ENCODE measurements at places on chromosomes 2 and 18. TPM values are rescaled to one million over a fixed set of nuclear protein-coding genes. Genes with fewer than 3 reads are reported as not detected.

The SERPINB12 gene
- not detected for polyA plus RNA-seq

GRCh38 chr18:34873986-34874580, 164.0 kb downstream of the DTNA start:
- H3K36me3 ChIP-seq = no peaks in the 10 kb centered on the region
- H3K27ac ChIP-seq = no peak overlapping the region
- no peak for DNase-seq
- no peaks in the 10 kb centered on the region for H3K27me3 ChIP-seq

- no peaks in the 10 kb centered on the region for H3K4me1 ChIP-seq
- no peak for DNase-seq
- H3K36me3 ChIP-seq = peaks cover 99% of the 10 kb centered on the region
- H3K27me3 ChIP-seq = no peaks in the 10 kb centered on the region
- no peak overlapping the region for H3K4me3 ChIP-seq
Observed at GRCh38 chr18:68694316-68694715, 20.6 kb downstream of the TMX3 start.

DNA sequence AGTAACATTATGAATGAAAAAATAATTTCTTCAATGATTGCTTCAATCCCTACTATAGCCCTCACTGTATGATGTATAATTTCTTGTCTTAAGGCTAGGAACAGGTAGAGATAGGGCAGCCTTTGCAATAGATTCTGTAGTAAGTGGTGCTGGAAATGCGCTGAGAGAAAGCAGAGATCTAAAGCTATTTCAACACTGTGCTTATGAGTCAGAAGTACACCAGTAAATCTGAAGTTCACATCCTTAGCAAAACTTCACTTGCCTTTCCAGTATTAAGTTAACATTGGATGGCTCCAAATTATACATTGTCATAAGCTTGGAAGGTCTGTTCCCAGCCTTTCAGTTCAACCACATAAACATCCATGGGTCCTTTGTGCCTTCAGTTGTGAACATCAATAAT, 178.2 kb upstream of the EPHA4 start:
- H3K27me3 ChIP-seq = no peaks in the 10 kb centered on the region
- no peak overlapping the region for H3K27ac ChIP-seq
- no peaks in the 10 kb centered on the region for H3K36me3 ChIP-seq

Measured in spleen (tissue), 13 donors.